ENCODE measurements at places on chromosomes 5 and 9. TPM values are rescaled to one million over a fixed set of nuclear protein-coding genes. Genes with fewer than 3 reads are reported as not detected.

GRCh38 chr5:37283214-37283820, 34.1 kb upstream of the CPLANE1 start:
- no peaks in the 10 kb centered on the region for H3K4me1 ChIP-seq
- H3K36me3 ChIP-seq, result peaks cover 22% of the 10 kb centered on the region
- H3K27ac ChIP-seq, result no peak overlapping the region
- no peaks in the 10 kb centered on the region for H3K27me3 ChIP-seq

GRCh38 chr5:1137567-1138444, 25.9 kb upstream of the SLC12A7 start:
- DNase-seq, result no peak
- peaks cover 8% of the 10 kb centered on the region for H3K4me1 ChIP-seq
- no peak overlapping the region for H3K4me3 ChIP-seq
- no peaks in the 10 kb centered on the region for H3K36me3 ChIP-seq
- no peak overlapping the region for H3K27ac ChIP-seq

DNA sequence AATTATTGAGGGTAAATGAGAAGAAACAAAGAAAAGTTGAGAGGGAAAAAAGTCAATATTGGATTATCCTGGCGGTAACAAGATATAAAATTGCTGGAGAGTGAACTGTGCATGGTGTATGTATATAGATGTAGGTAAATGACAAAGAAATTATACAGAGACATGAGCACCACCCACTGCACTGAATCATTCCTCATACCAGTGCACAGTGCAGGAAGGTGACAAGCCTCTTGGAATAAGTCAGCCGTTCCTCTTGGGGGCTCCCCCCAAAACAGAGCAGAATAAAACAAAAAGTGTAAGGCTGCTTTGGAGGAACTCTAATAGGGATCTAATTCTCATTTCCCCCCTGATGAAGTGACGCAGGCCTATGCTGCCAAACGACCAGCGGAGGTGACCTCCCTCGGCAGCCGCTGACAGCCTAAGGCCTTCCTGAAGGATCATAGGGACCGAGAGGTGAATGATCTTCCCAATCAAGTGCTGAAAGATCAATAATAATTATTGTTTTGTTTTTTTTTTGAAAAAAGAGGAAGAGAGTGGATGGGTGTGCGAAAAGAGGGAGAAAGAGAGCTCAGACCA, 245.0 kb downstream of the PSAT1 start:
- H3K4me3 ChIP-seq, result no peak overlapping the region
- no peaks in the 10 kb centered on the region for H3K27me3 ChIP-seq
- H3K4me1 ChIP-seq, result no peaks in the 10 kb centered on the region
- no peak overlapping the region for H3K27ac ChIP-seq

The PKD2L2 gene
- total RNA-seq, result not detected

DNA sequence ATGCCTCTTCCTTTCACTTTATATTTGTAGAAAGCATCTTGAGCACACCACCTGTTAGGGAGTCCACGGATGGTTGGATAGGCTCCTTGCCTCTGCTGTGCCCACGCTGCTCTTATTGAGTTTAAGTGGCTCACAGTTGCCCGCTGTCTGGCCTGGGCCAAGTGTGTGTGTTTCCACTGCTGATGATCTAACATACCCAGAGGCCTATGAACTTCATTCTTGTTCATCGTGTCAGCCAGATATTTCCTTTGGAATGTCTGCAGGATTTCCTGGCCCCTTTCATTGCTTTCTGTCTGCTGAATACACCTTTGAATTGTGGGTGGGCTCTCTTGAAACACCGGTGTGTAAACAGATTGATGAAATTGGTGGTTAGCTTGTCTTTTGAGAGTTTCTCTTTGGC, 46.6 kb downstream of the MVB12B start:
- H3K4me3 ChIP-seq, result no peak overlapping the region
- peaks cover 9% of the 10 kb centered on the region for H3K4me1 ChIP-seq
- DNase-seq, result no peak
- H3K36me3 ChIP-seq, result no peaks in the 10 kb centered on the region
- H3K27ac ChIP-seq, result no peak overlapping the region

DNA sequence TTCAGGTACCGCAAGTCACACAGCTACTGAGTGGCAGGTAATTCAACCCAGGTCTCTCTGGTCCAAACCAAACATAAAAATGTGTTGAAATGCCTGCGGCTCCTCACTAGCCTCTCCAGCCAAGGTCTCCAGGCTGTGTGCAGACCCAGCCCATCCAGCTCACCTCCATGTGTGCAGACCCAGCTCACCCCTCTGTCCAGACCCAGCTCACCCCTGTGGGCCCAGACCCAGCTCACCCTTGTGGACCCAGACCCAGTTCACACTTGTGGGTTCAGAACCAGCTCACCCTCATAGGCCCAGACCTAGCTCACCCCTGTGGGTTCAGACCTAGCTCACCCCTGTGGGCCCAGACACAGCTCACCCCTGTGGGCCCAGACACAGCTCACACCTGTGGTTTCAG, 188.0 kb upstream of the ADCY2 start:
- no peak for DNase-seq
- H3K4me3 ChIP-seq, result no peak overlapping the region
- H3K27me3 ChIP-seq, result no peaks in the 10 kb centered on the region
- no peaks in the 10 kb centered on the region for H3K36me3 ChIP-seq
- H3K4me1 ChIP-seq, result no peaks in the 10 kb centered on the region

The PTGER4 gene
- total RNA-seq, result 30.4 TPM

DNA sequence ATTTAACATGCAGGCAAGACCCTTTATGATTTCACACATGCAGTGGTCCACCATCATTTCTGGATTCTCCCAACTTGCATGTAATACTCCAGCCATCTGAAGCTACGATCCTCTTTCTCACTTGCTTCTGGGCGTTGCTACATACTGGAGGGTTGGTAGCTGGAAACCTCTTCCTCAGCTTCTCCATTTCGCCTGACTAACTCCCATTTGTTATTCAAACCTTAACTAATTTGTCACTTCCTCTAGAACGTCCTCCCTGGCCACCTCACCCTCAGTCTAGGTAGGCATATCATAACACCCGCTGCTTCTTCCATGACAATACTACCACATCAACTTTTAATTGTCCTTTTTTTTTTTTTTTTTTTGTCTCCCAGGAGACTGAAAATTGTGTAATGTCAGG, 72.6 kb upstream of the EQTN start:
- peaks cover 32% of the 10 kb centered on the region for H3K4me1 ChIP-seq
- no peak for DNase-seq
- H3K36me3 ChIP-seq, result no peaks in the 10 kb centered on the region
- peaks cover 18% of the 10 kb centered on the region for H3K27me3 ChIP-seq
- no peak overlapping the region for H3K27ac ChIP-seq

GRCh38 chr5:139103762-139104161, 94.4 kb downstream of the SIL1 start:
- no peak overlapping the region for H3K4me3 ChIP-seq
- no peak overlapping the region for H3K27ac ChIP-seq
- no peaks in the 10 kb centered on the region for H3K27me3 ChIP-seq

DNA sequence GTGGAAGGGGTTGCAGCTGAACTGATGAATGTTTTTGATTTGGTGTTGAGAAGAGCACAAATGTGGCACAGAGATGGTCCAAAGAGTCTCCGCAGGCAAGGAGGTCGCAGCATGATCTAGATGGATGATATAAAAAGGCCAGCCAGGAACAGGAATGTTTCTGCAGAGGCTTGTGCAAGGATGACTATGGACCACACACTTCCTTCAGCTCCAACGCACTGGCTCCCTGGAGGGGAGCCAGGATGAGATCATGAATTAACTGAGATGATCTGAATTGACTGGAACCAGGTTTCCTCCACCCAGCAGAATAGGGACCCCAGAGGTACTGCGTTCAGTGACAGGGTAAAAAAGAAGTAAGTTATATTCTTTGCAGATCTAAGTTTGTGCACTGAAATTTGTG, 89.0 kb downstream of the ARSB start:
- no peak overlapping the region for H3K4me3 ChIP-seq
- no peaks in the 10 kb centered on the region for H3K4me1 ChIP-seq
- no peak overlapping the region for H3K27ac ChIP-seq
- no peaks in the 10 kb centered on the region for H3K36me3 ChIP-seq
- peaks cover 3% of the 10 kb centered on the region for H3K27me3 ChIP-seq

The SHOC1 gene
- not detected for total RNA-seq

GRCh38 chr5:38541174-38541725, 15.2 kb downstream of the LIFR start:
- no peak overlapping the region for H3K27ac ChIP-seq
- H3K36me3 ChIP-seq, result no peaks in the 10 kb centered on the region
- H3K4me1 ChIP-seq, result no peaks in the 10 kb centered on the region
- H3K27me3 ChIP-seq, result peaks cover 11% of the 10 kb centered on the region
- no peak overlapping the region for H3K4me3 ChIP-seq

DNA sequence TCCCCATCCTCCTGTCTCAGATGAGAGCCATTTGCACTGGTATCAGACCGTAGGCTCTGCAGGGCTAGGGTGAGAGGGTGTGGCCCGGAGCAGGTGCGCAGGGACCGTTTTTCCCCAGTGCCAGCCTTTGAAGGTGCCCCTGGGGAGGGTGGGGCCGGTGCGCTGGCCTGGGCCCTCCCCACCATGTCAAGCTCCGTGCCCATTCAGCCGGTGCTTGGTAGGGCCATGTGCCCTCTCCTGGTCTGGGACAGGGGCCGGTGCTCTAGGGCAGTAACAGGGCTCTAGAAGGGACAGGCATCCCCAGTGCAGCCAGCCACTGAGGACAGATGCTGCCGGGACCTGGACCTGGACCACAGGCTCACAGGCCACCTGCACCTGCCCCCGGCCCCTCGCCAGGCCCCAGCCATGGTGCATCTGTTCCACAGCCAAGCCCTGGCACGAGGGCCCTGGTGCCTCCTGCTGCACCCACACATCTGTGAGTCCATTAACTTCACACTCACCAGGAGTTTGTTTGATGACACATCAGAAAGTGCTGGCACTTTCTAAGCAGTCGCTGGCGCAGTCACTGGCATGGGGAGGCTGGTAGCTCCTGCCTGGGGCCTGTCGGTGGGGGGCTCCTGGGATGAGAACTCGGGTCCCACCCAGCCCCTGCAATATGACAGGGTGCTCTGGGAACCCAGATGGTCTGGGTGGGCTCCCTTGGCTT, 5.0 kb upstream of the QRFP start:
- no peaks in the 10 kb centered on the region for H3K4me1 ChIP-seq
- H3K4me3 ChIP-seq, result no peak overlapping the region
- H3K27me3 ChIP-seq, result no peaks in the 10 kb centered on the region
- H3K36me3 ChIP-seq, result no peaks in the 10 kb centered on the region
- H3K27ac ChIP-seq, result no peak overlapping the region

GRCh38 chr9:14500705-14501104, 186.8 kb upstream of the NFIB start:
- no peak for DNase-seq
- no peak overlapping the region for H3K27ac ChIP-seq
- H3K4me1 ChIP-seq, result no peaks in the 10 kb centered on the region
- H3K36me3 ChIP-seq, result no peaks in the 10 kb centered on the region
- H3K4me3 ChIP-seq, result no peak overlapping the region
- no peaks in the 10 kb centered on the region for H3K27me3 ChIP-seq

DNA sequence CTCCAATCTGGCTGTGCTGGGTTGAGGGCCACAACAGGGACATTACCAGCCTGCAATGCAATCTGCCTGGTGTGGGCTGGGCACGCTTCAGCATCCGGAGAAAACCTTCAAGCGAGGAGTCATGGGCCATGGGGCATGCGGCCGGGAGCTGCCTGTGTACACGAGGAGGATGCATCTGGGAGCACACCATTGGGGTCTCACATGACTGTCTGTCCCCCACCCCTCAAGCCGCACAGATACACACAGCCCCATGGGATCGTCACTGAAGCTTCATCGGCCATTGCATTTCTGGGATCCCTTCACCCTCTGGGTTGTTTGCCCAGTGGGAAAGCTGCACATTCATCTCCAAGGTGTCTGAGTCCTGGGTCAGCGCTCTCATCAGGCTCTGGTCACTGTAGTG, 9.9 kb downstream of the LCN1 start:
- H3K36me3 ChIP-seq, result no peaks in the 10 kb centered on the region
- H3K4me1 ChIP-seq, result no peaks in the 10 kb centered on the region
- peaks cover 6% of the 10 kb centered on the region for H3K27me3 ChIP-seq
- DNase-seq, result no peak

DNA sequence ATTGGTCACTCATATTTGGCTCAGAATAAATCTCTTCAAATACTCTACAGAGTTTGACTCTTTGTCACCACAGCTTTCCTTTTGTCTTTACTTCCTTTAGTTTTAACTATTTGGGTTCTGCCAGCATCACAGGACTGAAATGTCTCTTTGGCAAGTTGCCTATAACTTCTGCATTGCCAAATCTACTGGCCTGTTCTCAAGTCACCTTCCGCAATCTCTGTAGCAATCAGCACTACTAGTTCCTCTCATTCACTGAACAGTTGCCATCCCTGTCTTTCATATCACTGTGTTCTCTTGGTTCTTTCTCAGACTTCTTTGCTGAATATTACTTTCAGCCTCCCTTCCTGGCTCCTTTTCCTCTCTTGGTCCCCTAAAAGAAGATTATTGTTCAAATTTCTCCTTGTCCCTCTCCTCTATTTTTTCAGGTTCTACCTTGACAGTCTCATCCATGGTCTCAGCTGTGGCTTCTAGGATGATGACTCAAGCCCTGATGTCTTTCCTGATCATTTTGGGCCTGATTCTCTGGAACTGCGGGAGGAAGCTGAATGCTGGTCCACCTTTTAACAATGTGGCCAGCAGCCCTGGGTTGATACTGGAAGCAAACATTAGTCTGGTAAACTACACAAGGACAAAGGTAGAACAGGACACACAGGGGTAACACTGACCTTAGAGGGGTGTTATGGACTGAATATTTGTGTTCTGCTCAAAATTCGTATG, 44.0 kb upstream of the LIFR start:
- H3K4me1 ChIP-seq, result no peaks in the 10 kb centered on the region
- no peak for DNase-seq
- no peak overlapping the region for H3K4me3 ChIP-seq
- peaks cover 2% of the 10 kb centered on the region for H3K27me3 ChIP-seq
- H3K27ac ChIP-seq, result no peak overlapping the region
- H3K36me3 ChIP-seq, result no peaks in the 10 kb centered on the region

The NIPAL4 gene
- total RNA-seq, result 2.1 TPM

- no peaks in the 10 kb centered on the region for H3K27me3 ChIP-seq
- no peaks in the 10 kb centered on the region for H3K36me3 ChIP-seq
- H3K27ac ChIP-seq, result no peak overlapping the region
- H3K4me1 ChIP-seq, result no peaks in the 10 kb centered on the region
- no peak for DNase-seq
Observed at GRCh38 chr9:115416299-115416698, 298.3 kb upstream of the TNC start.

DNA sequence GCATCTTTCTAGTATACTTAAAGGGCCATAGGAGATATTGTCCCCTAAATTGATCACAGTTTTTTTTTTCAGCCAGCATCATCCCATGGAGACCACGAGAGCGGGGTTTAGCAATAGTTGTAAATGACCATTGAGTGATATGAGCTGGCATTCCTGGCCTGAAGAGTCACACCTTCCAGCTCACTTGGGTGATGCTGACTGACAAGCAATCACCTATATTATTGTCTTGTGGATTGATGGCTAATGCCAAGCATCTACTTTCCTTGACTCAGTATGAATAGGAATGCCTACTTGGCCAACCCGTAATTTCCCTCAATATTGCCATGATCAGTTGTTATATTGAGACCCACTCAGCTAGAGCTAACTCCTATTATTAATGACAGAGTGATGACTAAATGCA, 70.5 kb downstream of the ADAMTSL1 start:
- no peak for DNase-seq
- no peak overlapping the region for H3K27ac ChIP-seq
- H3K4me1 ChIP-seq, result no peaks in the 10 kb centered on the region

The CYLC2 gene
- total RNA-seq, result not detected

GRCh38 chr9:75088646-75089372, 495 bp downstream of the OSTF1 start:
- peaks cover 65% of the 10 kb centered on the region for H3K4me1 ChIP-seq
- DNase-seq, result peak; percentile 13
- peak overlapping the region; percentile 97 for H3K4me3 ChIP-seq

GRCh38 chr5:14143841-14144585, 871 bp downstream of the TRIO start:
- no peaks in the 10 kb centered on the region for H3K36me3 ChIP-seq
- H3K4me3 ChIP-seq, result peak overlapping the region; percentile 78
- H3K27ac ChIP-seq, result no peak overlapping the region
